ELF-1 (cell line): ENCODE measurements at places on chromosomes 16 and 17.
A peak's percentile ranks its signal among the peaks of the same experiment; 100 is the strongest.

GRCh38 chr17:77600346-77600745, 358.2 kb upstream of the TNRC6C start:
- DNase-seq: no peak

DNA sequence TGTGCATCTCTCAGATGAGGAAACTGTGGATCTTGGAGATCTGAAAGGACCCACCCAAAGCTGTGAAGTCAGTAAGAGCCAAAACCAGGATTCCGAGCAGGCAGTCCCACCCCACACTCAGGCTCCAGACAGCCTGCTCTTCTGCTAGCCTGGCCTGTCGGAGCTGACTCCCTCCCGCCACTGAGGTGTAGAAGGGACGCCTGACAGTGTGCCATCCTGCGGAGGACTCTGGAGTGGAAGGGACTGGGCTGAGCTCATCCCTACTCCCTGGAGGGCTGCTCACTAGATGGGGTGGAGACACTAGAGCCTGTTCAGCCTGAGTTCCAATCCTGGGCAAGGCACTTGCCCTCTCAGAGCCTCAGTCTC, 36.0 kb downstream of the WFDC1 start:
- no peak for DNase-seq

DNA sequence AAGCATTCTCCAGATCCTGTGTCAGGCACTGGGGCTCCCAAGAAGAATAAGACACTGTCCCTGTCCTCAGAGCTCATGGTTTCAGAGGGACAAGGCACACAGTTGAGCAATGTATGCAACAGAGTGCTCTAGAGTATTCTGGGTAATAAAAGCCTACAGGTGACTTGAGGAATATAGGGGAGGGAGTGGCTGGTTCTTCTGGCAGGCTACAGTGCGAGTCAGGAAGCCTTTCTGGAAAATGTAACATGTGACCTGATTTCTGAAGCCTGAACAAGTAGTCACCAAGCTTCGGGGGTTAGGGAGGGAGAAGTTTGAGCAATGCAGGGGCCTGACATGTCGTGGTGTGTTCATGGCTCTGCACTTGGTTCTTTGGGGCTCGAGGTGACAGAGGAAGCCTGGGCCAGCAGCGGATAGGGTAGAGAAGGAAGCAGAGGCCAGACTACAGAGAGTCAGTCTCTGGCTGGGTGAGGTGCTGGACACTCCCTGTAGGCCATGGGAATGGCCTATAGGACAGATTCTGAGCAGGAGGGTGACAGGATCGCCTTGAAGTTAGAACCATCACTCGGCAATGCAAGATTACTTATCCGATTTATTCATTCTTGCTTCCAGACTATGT, 16.0 kb upstream of the LRRC75A start:
- no peak for DNase-seq

DNA sequence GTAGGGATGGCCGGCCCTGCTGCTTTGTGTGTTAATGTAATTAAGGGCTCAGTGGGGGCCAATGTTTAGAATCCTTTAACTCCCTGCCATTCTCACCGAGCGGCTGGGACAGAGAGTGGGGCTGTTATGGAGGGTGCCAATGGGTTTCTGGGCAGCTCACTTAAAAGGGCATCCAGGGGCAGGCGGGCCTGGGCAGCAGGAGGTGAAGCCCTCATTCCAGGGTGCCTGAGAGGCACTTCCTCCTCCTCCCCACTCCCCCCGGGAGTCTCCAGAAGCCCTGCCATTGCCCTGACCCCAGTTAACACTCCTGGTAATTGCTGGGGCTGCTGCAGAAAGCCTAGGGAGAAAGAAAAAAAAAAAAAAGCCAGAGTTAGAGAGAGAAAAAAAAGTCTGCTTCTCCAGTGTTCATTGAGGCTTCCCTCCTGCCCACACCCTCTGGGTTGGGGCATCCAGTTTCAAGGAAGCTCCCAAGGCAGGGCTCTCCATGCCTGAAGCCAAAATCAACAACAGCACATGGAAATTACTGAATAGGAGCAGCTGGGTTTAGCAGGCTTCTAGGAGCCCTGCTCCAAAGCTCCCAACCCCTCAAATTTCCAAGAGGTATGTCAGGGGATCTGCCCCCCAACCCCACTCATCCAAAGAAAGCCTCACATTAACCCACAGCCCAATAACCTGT, 28.0 kb downstream of the CUEDC1 start:
- DNase-seq: peak; percentile 82

GRCh38 chr16:89619840-89620239, 6.4 kb downstream of the DPEP1 start:
- no peak for DNase-seq

- no peak for DNase-seq
Observed at GRCh38 chr16:52680993-52681392, 134.1 kb upstream of the TOX3 start.

DNA sequence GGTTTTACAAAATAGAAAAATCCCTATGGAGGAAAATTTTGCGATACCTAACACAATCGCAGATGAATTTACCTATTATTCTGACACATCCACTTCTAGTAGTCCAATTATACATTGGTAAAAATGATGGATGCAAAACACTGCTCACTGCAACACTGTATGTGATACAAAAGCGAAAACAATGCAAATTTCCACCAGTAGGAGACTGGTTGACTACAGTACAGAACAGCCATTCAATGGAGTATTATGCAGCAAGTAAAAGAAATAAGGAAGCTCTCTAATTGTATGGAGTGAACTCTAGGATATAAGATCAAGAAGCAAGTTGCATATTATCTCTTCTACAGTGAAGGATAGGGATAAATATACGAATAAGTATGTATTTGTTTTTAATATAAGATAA, 48.5 kb downstream of the SETD6 start:
- DNase-seq: no peak

DNA sequence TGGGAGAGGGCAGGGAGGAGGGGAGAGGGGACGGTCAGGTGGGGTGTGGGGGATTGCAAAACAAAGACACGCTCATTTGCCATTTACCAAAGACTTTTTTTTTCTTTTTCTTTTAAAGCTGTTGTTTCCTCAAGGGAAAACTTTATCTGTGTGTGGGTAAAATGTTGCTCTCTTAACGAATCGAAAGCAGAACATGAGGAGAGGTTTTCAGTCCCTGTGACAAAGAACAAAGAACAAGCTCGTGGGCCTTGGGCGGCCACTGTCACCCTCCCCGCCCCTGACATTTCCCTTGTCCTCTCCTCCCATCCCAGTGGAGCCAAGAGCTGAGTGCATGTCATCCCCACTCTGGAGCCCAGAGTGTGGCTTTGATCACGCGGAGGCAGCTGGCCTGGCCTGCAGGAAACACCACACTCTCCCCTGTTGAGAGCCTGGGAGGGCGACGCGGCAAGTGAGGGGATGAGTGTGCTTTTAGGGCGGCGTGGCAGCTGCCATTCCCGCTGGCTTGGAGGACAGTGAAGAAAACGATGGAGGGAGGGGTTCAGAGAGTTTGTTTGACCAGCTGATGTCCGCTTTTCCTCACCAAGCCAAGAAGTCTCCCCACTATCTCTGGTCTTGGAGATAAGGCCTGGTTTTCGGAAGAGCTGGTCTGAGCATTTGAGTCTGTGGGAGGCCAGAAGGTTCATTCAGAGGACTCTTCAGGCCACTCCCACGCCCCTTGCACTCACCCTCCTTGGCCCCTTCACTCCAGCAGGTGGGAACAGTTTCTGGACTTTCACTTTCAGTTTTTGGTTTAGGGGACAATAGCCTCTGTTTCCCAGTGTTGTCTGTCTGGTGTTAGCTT, 11.4 kb downstream of the CCR7 start:
- no peak for DNase-seq

- DNase-seq: no peak
Observed at GRCh38 chr17:16527298-16527697, 35.3 kb upstream of the LRRC75A start.

- DNase-seq: no peak
Observed at GRCh38 chr16:2237102-2237482, 848 bp downstream of the DNASE1L2 start.

- DNase-seq: peak; percentile 34
Observed at GRCh38 chr17:80970044-80970761, 21.4 kb upstream of the CHMP6 start.

- no peak for DNase-seq
Observed at GRCh38 chr16:67068212-67068753, 39.3 kb downstream of the CBFB start.

GRCh38 chr17:7393613-7394451, 493 bp downstream of the PLSCR3 start:
- DNase-seq: peak; percentile 37

GRCh38 chr16:55392701-55393100, 68.7 kb downstream of the IRX6 start:
- no peak for DNase-seq

GRCh38 chr16:30473231-30474073, 910 bp downstream of the ITGAL start:
- DNase-seq: no peak

DNA sequence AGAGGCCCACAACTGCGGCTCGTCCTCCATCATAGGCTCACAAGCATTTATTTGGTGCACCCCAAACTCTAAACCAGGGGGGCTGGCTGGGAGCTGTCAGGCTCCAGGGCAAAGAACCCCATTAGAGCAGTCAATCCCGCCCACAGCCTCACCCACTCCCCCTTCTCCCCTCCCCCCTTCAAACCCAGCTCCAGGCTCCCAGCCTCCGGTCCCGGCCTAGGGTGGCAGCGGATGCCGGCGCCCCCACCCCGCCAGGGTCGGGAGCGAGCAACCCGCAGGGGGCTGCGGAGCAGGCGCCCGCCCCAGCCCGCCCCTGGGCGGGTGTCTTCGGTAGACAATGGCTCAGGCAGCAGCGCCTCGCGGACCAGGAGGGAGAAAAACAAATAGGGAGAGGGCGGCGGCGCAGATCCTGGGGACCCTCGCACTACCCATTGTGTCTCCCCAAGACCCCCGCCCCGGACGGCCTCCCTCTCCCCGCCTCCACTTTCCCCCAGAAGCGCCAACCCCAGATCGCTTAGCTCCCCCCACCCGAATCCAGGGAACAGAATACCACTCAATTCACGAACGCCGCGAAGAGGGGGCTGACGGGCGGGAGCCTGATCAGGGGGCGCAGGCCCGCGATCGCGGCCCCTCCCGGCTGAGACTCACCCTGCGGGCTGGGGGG, 572 bp downstream of the FAM171A2 start:
- DNase-seq: peak; percentile 26

- no peak for DNase-seq
Observed at GRCh38 chr17:50203086-50203485, 1.7 kb upstream of the COL1A1 start.

- peak; percentile 36 for DNase-seq
Observed at GRCh38 chr17:59761385-59762048, 54.1 kb downstream of the VMP1 start.

- DNase-seq: no peak
Observed at GRCh38 chr16:51649631-51650030, 498.6 kb upstream of the SALL1 start.

DNA sequence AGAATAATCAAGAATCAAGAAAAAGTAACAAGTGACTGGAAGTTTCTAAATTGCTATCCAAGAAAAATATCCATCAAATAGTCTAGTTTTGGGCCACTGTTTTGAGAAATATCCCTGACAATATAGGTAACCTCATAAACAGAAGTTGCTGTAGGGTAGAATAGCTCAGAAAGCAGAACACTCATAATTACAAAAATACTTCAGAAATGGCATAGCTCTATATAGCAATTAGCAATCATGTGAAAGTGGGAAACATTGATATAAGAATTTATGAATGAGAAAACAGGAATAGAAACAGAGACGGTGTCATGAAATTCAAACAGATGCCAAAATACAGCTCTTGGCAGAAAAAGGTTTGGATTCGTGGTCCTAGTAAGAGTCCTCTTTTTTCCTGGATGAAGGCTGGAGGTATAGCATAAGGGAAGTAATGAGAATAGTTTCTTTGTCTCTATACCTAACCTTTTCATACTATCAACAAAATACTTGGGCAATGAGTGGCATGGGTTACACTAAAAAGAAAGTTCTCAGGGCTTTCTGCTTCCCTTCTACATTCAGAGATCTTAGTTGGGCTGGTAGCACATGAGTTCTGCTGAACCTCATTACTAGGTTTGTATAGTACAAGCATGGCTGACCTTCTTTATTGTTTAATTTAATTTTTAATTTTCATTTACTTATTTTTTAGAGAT, 33.5 kb downstream of the SPAG9 start:
- DNase-seq: no peak

DNA sequence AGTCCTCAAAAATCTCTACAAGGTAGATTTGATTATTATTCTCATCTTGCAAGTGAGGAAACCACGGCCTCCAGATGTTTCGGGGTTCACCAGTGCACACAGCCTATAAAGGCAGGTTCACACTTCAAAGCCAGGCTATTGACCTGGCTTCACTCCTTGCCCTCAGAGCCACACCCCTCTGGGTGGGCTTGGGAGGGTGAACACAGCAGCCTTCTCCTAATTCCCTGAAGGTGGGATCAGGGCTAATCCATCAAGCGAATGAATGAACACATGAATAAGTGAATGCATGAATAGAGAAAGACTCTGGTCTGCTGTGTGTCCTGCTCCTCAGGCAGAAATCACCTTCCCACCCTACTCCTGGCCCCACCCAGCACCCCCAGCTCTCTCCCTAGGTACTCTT, 139.0 kb downstream of the CYLD start:
- DNase-seq: no peak

GRCh38 chr17:6675201-6675825, 23.8 kb downstream of the C17orf100 start:
- DNase-seq: no peak

DNA sequence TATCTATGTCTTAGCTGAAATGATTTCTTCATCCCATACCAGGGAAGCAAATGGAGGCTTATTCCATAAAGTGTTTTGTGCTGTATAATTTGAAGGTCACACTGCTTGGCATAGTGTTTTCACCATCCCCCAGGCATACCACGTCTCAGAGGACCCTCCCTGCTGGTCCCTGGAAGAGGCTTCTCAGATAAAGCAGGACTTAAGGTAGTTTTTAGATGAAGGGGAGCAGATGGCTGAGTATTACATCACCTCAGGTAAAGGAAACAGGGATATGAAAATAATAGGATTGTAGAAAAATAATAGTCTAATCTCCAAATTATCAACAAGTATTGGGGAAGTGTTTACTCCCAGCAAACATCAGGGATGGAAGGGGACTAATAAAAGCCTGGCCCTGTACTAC, 7.3 kb upstream of the SMG1 start:
- DNase-seq: no peak

- DNase-seq: no peak
Observed at GRCh38 chr16:73046849-73047214, 1.1 kb downstream of the ZFHX3 start.

DNA sequence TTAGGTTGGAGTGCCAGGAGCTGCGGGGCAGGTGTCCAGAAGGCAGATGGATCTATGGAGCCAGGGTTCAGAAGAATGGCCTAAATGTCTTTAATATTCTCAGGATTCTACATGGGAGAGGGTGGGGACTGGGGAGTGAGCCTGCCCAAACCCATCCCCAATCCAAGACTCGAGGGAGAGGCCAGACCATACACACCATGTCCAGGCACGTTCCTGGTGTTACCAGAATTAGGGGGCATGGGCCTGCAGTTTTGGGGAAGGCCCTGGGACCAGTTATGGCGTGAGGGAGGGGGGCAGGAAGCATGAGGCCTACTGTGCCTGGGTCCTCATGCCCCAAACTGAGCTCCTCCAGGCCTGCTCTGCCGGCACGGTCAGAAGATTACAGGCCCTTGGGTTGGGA, 1.9 kb downstream of the TAX1BP3 start:
- no peak for DNase-seq
